CD8-positive, alpha-beta memory T cell (primary cell): ENCODE measurements at places on chromosomes 5 and 9.
A peak's percentile ranks its signal among the peaks of the same experiment; 100 is the strongest.

DNA sequence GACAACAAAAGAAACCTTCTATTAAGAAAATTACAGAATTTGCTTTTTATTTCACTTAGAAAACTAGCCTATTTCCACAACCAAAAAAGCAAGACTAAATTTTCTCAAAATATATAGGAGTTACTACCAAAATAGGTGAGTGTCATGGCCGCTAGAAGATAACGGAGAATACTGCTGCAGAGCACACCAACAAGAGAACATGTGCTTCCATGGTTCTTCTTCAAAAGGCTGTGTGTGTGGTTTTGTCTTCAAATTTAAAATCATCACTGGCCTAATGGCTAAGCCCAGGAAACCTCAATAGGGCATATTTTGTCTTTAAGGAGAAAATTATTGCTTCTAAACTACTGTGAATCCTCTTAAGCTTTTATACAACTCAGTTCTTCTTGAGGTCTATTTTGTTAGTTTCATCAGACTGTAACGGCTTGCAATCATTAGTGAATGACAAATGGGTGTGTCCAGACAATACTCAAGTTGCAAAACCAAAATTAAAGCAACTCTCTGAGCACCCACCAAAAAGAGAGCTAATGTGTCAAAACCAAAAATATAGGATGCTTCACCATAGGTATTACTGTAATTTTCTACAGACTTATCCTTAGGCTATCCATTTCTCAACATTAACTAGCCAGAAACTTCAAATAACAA, 3.3 kb downstream of the SETX start:
- DNase-seq: no peak

- no peak for DNase-seq
These were observed 25.1 kb downstream of the BARX1 start for GRCh38 chr9:93930070-93930469.

GRCh38 chr5:142547445-142548380, 138.2 kb downstream of the FGF1 start:
- DNase-seq: no peak

GRCh38 chr9:3888497-3888858, 362.7 kb upstream of the RFX3 start:
- DNase-seq: no peak

GRCh38 chr5:150765799-150766169, 7.0 kb upstream of the DCTN4 start:
- DNase-seq: no peak

DNA sequence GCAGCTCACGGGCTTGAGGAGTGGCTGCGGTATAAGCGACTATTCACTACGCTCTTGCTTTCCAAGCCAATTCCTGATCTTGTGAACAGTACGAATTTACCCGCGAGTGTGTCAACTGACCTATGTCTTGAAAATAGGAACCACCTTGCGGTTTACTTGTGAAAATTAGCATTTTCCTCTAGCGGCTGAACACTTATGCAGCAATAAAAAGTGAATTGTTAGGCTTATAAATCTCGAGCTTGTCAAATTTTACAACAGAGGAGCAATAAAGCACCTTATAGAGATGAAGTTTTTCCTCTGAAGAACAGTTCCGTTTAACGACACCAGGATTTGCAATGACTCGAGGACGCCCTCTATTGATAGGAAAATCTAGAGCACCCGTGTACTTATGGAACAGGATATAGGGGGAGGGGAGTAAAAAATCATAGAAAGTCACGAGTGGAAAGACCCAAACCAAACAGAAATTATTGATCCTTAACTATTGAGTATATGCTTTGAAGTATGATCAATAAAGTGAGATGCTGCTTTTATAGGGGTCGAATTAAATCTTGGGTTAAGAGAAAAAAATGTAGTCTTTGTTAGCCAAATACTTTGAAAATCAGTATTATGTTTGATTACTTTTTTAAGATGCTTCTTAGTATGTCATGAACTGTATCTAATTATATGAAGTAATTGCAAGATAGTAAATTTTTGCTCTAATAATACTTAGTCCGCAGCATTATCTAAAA, 1.9 kb upstream of the RGMB start:
- peak; percentile 78 for DNase-seq

DNA sequence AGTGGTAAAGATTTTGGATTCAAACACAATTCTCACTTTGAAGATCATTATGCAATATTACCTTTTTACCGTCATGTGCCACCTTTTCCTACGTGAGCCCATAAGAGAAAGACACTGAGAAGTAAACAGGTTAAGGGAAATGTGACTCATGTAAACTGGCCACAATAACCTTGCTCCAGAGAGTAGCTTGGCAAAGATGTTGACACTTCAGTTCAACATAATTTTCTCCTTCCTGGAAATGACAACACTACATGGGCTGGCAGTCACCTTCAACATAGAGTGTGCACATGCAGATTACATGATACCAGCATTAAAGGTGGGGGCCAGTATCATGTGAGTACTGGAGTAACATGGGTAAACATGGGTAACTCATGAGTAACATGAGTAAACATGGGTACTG, 141.9 kb downstream of the CDK5RAP2 start:
- no peak for DNase-seq

DNA sequence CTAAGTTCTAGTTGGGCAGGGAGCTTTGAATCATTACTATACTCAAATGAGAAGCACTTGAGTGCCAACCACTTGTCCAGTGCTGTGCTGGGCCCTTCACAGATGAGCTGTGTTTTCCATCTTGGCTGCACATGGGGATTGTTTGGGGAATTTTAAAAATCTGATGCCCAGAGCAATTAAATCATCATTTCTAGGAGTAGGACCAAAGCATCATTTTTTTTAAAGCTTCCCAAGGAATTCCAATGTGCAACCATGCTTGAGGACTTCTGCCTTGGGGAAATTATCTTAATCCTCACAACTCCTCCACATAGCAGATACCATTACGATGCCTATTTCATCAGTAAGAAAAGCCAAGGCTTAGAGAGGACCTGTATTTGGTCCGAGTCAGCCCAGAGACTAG, 131.4 kb downstream of the TMEM174 start:
- no peak for DNase-seq

- no peak for DNase-seq
These were observed 254.5 kb downstream of the ARRDC3 start for GRCh38 chr5:91128604-91129003.

- DNase-seq: no peak
These were observed 46.9 kb upstream of the FREM1 start for GRCh38 chr9:14957109-14957508.

DNA sequence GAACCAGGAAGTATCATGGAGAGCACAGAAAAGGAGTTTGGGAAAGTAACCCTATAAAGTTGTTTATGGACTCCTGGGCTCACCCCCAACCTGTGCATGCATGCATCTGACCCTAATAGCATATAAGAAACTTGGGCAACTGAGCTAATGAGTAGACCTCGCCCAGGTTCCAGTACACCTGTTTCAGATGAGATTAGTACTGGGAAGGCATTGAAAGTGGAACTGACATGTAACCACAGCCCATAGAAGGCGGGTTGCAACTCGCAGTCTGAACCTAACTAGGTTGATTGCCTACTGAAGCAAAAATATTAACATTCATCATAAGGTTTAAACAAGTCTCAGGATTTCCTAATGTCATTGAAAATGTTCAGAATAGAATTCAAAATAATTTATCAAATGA, 87.0 kb downstream of the WNK2 start:
- no peak for DNase-seq

DNA sequence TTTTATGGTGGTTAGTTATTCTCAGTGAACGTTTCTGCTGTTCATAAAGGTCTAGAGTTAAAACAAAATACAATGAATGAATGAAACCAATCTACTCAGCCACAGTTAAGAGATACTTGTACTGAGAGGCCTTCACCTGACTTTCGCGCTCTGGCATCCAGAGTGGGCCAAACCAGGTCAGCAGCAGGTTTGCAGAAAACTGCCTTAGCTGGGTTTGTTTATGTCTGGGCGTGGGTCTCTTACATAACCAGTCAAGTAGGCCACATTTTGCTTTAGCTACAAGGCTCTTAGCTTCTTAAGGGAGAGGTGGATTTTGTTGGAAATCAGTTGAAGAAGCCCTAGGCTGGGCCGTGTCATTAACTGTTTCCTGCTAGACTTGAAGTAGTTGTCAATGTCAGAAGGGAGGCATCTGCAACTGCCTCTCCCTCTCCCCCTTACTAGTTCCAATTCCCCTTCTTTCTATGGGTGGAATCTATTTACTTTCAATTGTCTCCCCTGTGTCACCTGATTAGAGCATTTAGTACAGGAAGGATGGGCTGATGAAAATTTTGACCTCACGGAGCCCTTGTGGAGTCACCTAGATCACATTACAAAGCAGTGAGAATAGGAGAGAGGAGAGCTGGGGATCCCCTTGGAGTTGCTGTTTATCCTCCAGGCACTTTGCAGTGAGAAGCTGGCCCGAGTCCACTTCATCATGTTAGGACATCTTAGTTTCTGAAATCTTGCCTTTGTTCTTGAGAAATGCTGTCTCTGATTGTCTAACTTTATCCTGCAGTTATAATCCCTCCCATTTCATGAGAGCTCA, 200.5 kb downstream of the ARHGEF28 start:
- no peak for DNase-seq

- no peak for DNase-seq
These were observed 43.1 kb downstream of the P4HA2 start for GRCh38 chr5:132184588-132184987.

DNA sequence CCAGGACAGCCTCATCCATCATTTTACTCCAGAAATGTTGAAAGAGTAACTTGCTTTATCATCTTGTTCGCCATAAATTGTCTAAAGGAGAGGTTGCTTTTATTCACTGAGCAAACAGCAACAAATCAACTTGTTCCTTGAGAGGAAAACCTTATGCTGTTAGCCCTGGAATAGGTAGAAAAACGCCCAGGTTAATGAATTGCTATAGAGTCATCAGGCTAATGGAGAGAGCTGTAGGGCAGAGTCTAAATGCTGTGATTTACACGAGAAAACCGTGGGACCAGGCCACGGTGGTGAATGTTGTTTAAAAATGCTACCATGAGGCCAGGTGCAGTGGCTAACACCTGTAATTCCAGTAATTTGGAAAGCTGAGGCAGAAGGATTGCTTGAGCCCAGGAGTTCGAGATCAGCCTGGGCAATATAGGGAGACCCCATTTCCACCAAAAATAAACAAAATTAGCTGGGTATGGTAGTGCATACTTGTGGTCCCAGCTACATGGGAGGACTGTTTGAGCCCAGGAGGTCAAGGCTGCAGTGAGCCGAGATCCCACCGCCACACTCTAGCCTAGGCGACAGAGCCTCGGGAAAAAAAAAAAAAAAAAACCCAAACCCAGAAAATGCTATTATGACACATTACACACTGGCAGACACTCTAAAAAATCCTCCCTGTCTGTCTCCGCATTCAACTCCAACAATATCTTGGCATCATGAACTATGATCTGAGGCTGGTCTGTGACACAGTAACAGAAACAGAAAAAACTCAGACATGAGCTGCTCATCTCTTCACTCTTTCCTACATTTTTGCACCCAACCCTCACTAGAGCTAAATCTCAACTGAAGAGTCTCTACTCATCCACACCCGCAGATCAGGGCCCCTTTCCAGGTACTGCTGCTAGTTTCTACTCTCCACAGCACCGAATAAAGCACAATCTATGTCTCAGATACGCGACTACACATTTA, 118.6 kb upstream of the RETREG1 start:
- DNase-seq: no peak

GRCh38 chr9:99867536-99867935, 38.9 kb upstream of the STX17 start:
- DNase-seq: no peak

- DNase-seq: no peak
These were observed 4.1 kb upstream of the PDGFRB start for GRCh38 chr5:150159741-150160179.

DNA sequence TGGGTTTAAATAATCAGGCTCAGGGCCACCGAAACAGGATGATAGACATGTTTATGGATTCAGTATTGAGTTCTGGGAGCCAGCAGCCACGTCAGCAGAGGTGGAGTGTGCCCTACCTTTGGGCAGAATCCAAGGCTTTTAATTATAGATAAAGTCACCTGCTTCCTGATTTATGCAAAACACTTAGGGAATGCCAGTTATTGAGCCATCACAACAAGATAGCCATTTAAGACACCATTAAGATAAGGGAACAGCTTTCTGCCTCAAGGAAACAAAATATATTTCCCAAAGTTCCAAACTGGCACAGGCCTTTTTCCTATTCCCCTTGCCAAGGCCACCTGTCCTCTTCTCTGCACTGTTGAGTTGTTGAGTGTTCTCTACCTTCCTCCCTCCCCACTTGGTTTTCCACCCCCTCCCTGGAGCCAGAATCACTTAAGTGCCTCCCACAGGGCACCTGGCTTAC, 2.4 kb downstream of the CCL28 start:
- DNase-seq: no peak

DNA sequence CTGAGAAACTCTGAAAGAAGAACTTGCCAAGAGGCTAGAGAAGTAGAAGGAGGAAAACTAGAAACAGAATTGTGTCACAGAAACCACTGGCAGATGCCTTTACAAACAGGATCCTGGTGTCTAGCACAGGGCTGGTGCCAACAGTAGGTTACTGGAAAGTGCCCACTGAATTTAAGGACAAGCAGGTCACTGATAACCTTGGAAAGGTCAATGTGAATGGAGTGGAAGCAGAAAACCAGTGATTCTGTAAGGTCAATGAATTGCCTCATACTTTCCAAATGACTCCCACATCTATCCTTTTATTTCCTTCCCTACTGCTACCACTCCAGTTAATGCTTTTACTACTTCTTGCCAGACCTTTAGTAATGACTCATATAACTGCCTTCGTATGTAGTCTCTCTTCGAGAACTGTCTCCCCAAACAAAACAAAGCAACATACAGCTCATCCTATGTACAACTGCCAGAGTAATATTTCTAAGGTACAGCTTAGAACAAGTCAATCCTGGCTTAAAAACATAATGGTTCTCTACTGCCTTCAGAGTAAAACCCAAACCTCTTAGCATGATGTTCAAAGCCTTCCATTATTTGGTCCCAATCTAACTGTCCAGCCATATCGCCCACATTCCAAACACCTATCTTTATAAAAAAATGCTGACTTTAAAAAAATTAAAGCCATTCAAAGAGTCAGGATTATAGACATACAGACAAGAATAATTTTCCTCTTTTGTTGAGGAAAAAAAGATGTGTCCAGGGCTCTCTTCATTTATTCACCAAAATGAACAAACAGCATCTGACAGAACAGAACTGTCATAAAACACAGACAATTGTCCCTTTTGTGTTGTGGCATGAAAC, 52.5 kb downstream of the NR3C1 start:
- DNase-seq: no peak

DNA sequence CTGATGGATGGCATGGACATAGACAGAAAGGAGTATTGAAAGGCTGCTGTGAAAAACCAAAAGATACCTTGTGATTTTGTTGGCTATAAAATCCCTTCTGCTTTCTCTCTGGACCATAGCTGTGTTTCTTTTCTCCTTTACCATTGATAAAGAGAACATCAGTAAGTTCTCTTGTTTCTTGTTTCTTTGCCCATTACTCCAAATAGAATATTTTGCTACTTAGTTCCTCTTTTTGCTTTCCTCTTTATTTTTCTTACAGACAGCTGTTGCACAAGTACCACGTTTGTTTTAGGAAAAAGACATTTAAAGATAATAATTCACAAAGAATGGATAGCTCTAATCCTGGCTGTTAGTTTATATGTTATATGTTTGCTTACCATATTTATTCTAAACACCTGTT, 1129.2 kb downstream of the DTWD2 start:
- no peak for DNase-seq
